ENCODE measurements at places on chromosomes 1 and 21.

- no peak for DNase-seq
These were observed 172.8 kb upstream of the IRF2BP2 start for GRCh38 chr1:234782791-234783190.

DNA sequence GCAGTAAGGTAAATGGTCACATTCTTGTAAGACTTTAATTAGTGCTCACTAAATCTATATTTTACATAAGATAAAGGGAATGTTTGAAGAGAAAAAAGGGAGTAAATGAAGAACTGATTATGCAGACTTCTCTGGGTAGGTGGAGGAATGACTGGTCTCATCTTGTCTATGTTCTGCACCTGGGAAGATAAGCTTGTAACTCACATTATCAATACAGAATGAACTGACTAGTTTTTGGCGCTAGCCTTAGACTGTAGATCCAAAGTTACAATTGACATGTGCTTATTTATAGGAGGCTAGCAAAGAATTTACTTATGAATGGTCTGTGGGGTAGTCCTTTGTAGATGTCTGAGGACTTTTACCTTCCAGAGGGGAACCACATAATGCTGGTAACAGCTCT lies 214.9 kb upstream of the RAB4A start:
- no peak for DNase-seq

DNA sequence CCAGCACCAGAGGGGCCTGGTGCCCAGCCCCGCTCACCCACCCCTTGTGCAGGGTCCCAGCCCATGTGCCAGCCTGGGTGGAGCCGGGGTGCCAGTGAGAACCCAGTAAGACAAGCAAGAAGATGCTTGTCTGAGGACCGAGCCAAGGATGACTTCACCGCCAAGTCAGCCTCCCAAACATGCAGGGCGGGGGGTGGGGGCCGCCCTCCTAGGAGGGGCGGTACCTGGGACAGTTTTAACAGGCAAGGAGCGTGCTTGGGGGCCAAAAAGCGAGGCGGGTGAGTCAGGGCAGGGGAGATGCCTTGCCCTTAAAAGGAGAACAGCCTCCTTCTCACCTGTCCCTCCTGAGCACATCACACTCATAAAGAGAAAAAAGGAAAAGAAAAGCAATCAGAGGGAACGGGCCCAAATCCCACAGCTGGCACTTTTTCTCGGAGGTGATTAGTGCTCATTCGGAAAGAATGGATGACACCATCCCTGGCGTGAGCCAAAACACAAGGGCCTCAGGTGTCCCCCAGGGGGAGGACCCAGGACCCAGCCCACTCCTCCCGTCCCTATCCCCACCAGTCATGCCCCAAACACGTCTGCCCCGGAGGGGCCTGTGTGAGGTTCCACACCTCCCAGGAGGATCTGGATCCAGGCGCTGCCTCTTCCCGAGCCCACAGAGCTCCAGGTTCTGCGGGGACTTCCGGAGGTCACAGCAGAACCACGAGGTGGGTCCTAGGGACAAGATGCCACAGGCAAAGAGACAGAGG lies 77.6 kb upstream of the IFFO2 start:
- no peak for DNase-seq

DNA sequence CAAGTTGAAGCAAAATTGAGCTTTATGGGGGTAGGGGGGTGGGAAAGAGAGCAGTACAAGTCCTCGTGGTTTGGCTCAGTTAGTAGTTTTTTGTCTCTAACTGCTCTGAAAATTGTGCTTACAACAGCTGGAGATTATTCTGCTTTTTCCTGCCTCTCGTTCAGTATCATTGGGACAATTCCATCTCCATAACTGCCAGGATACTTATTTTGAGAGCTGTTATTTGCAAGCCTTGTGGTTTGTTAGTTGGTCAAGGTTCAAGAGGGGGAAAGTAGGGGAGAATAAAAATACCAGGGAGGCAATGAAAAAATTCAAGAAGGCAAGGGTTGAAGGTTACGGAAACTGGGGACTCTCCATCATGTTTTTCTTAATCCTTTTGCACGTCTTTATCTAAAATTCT lies 811.8 kb upstream of the ADGRL2 start:
- no peak for DNase-seq

GRCh38 chr1:246008363-246008831 lies 498.7 kb downstream of the SMYD3 start:
- DNase-seq, result no peak

DNA sequence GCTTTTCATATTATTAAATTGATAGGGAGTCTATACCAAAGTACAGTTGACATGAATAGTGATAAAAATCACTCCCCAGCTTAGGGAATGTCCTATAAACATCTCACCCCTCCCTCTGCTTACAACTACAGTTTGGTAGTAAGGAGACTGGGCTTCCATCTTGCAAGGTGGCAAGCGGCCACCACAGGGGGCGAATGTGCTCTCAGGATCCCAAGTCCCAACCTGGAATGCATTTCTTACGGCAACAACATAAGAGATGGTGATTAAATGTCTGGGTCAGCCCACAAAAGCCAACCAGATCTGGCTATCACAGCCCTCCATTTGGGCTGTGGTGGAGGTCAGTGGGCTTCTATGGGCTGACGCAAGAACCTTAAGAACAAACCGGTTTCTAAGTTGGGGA lies 68.0 kb downstream of the SMYD2 start:
- DNase-seq, result no peak

GRCh38 chr1:53628286-53628955 lies 110.5 kb downstream of the GLIS1 start:
- no peak for DNase-seq

DNA sequence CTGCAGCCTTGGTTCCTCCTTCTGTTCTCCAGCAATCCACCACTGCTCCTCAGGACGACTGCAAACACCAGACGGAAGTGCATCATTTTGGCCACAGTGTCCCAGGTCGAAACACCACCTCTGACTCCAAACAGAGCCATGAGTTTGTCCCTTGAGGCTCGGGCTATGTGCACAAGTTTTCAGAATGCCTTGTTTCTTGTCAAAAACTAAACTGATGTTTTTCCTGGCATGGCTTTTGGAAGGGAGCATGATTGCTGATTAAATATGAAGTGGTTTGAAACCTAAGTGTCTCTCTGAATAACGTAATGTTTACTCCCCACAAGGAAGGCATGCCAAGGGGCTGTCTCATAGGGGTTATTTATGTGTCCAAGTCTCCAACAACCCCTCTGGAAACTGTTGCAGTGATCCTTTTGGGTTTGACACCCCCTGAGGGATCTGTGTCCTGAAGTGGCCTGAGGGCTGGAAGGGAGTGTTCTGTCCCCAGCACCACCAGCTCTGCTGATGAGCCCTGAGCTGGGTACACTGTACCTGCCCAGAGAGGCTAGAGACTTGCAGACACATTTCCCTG lies 132.7 kb downstream of the PLPP3 start:
- DNase-seq, result no peak

GRCh38 chr21:42172596-42173483 lies 46.1 kb upstream of the ABCG1 start:
- DNase-seq, result no peak

DNA sequence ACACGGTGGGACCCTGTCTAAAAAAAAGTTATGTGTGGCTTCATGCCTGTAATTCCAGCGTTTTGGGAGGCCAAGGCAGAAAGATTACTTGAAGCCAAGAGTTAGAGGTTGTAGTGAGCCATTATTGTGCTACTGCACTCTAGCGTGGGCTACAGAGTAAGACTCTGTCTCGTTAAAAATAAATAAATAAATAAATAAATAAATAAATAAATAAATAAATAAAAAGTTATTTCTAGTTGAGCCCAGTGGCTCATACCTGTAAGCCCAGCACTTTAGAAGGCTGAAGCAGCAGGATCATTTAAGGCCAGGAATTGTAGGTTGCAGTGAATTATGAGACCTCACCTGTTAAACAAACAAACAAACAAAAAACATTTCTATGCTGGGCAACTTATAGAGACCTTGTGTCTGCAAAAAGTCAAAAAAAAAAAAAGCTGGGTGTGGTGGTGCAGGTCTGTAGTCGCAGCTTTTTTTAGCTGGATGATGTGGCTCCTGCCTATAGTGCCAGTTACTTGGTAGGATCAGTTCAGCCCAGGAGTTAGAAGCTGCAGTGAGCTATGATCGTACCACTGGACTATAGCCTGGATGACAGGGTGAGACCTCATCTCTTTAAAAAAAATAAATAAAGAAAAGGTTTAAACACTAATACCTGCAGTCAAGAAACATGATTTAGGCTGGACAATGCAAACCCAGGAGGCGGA lies 25.6 kb downstream of the GON4L start:
- DNase-seq, result no peak

DNA sequence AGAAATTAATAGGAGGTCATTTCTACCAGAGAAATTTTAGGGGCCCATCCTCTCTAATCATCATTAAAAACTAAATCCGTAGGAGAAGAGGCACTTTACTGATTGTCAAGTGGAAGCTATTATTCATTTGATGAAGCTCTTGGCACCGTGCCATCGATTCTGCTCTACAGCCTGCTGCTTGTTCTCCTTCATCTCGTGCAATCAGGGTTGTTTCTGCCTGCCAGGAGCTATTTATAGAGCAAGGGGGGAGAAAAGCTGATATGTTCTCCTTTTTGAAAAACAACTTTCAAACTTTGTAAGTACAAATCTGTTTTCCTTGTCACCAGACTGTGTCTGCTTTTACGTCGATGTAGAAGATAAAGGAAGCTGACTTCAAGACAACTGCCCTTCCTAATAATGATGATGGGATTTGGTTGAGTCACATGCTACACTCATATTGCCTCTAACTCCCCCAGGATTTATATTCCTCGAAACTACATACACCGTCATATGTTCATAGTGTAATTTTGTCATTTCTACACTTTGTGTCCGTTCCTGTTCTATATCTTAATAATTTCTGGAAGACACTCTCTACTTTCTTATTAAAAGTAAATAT lies 169.6 kb upstream of the LHX8 start:
- DNase-seq, result no peak

DNA sequence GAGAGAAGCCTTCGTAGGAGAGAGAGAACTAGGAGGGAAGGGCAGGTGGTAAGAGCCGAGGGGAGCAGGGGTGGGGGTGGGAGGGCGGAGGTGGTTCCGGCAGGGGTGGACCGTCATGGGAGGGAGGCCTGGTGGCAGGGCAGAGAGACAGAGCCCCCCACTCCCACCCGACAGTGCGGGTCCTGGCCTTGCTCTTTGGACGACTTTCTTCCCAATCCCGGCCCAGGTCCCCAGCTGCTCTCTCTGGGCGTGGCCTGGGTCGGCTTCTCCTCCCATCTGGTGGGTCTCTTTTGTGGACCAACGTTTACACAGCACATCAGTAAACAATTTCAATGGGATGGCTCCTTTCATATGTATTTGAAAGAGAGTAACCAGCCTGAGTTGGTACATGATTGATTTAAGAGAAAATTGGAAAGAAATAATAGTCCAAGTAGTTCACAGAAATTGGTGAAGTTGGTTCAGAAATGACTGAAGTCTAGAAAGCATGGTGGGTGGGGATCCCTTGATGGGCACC lies 56.9 kb downstream of the LDLRAD2 start:
- DNase-seq, result no peak

GRCh38 chr1:211524521-211524920 lies 32.6 kb upstream of the RD3 start:
- no peak for DNase-seq
